ENCODE measurements at places on chromosomes 1 and 21.

- DNase-seq: no peak
These were observed 85.6 kb downstream of the RGS7 start for GRCh38 chr1:241271427-241271826.

GRCh38 chr1:84202126-84202525 lies 58.1 kb downstream of the PRKACB start:
- no peak for DNase-seq

- no peak for DNase-seq
These were observed 10.8 kb downstream of the SCNN1D start for GRCh38 chr1:1291023-1291528.

GRCh38 chr21:46052703-46053651 lies 44.9 kb upstream of the COL6A2 start:
- DNase-seq: peak; percentile 46

DNA sequence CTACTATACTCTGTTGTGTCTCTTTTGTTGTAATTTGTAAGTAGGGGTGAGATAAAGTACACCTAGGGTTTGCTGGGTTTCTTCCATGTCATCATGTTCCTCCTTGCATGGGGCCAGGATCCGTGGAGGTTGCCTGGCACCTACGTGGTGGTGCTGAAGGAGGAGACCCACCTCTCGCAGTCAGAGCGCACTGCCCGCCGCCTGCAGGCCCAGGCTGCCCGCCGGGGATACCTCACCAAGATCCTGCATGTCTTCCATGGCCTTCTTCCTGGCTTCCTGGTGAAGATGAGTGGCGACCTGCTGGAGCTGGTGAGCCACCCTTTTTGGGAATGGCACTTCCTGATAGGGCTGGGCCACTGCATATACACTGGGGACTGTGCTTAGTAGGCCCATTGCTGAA lies 4.4 kb downstream of the PCSK9 start:
- DNase-seq: no peak

DNA sequence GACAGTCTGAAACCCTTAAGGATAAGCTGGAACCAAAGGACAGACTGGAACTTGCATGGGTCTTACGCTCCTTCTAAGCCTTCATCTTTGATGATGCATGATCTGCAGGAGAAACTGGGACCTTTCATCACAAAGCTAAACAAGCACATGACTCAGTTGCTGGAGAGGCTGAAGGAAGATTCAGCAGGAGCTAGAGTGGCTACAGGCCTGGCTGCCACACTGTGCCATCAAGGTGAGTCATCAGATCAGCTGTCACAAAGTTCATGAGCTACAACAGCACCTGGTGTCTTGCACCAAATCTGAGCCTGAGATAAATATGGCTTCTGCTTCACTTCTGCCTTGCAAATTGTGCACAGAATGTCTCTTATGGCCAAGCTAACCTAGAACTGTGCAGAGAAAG lies 95.5 kb upstream of the MARK1 start:
- no peak for DNase-seq

- DNase-seq: no peak
These were observed 17.5 kb downstream of the RSPH1 start for GRCh38 chr21:42478504-42478903.

DNA sequence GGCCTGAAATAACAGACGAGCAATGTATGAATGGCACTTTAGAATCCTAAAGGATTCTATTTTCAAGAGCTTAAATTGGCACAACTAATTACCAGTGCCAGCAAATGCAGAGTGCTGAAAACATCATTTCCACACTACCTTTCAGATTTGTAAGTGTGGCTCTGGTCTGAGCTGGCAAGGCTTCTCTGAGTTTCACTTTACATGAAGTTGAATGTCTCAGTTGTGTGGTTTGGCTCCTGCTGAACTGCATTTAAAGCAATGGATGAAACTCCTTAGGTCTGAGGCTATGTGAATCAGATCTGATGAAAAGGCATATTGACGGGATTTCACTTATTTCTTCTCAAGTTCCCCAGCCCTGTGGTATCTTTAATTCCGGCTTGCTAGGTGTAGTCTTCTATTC lies 114.8 kb upstream of the PTGFR start:
- peak; percentile 68 for DNase-seq

DNA sequence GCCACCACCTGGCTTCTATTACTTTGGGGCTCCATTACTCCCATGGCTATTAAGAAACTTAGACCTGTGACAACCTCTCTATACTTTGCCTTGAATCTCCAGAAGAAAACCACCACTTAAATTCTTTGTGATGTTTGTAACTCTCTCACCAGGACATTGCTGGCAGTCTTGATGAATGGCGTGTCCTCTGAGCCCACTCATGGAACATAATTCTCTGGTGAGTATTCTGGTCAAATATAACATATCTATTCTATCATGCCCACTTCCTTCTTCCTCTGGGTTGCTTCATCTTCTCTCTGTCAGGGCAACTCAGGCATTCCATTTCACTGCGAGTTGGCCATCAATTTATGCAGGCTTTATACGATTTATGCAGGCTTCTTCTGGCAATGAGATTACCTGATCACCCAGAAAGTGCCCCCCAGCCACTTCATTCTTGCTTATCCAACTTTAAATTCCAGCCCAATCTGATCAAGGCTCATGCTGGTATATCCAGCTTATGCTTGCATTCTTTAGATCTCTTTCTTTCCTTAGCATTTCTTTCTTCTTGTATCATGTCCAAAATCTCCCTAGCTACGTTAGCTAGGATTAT lies 112.0 kb upstream of the CHRM3 start:
- DNase-seq: peak; percentile 41

- DNase-seq: peak; percentile 69
These were observed 214.5 kb downstream of the KCNT2 start for GRCh38 chr1:196393742-196394141.

GRCh38 chr1:93029317-93029716 lies 49.8 kb upstream of the MTF2 start:
- DNase-seq: no peak

DNA sequence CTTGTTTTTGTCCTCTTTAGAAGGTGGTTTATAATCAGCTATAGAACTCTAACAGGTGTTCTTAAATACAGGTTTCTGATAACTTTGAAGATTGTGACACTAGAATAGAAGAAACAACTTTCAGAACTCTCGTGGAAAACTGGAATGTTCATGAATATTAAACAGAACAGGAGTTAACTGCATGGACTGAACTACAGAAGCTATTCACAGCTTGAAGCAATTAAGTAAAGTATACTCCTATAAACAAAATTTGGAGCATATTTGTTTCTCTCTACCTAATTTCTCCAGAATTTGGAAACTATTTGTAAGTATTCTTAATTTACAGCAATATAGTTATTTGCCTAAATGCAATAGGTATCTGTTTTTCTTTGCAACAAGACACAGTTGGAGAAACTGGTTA lies 824.8 kb downstream of the ADGRL2 start:
- DNase-seq: peak; percentile 16

GRCh38 chr1:161260376-161261260 lies 2.1 kb downstream of the PCP4L1 start:
- no peak for DNase-seq

DNA sequence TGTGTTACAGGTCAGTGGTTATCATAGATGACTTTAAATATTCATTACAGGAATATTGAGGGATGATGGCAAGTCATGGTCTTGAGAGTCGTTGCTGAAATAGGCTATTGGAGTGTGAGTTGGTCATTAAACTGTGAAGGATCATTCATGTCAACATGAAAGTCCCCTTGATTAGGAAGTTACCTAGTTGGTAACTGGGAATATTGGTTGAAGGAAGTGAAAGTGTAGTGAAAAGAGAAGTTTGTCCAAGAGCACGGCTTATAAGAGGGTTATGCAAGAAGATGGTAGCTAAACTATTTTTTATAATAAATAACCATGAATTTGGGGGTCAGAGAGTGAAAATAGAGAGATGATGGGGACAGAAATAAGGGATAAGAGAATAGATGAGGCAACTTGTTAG lies 16.9 kb downstream of the CRB1 start:
- DNase-seq: no peak

DNA sequence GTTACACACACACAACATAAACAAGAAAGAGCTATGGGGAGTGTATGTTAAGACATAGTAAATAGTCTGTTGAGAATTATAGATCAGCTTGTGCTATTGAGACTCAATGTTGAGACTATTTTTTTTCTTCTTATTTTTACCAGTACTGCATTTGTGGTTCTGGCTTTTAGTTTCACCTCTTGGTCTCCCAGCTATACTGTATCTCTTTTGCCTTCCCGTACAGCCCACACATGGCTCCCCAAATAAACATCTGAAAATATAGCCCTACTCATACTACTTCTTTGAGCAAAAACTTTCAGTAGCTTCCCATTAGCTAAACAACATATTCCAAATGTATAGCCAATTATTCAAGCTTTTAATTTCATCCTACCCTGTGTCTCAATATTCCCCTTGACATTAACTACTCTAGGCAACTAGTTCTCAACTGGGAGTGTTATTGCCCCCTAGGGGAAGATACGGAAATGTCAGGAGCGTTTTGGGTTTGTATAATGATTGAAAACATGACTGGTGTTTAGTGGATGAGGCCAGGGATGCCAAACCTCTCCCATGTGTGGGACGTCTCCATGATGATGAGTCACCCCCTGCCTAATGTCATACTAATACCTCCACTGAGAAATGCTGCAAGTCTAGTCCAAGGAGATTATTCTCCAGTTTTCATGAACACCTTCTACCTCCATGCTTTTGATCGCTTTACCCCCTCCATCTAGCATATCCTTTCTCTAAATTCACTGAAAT lies 6.8 kb downstream of the RPE65 start:
- DNase-seq: peak; percentile 68

GRCh38 chr1:34898330-34898761 lies 31.1 kb downstream of the DLGAP3 start:
- DNase-seq: no peak

DNA sequence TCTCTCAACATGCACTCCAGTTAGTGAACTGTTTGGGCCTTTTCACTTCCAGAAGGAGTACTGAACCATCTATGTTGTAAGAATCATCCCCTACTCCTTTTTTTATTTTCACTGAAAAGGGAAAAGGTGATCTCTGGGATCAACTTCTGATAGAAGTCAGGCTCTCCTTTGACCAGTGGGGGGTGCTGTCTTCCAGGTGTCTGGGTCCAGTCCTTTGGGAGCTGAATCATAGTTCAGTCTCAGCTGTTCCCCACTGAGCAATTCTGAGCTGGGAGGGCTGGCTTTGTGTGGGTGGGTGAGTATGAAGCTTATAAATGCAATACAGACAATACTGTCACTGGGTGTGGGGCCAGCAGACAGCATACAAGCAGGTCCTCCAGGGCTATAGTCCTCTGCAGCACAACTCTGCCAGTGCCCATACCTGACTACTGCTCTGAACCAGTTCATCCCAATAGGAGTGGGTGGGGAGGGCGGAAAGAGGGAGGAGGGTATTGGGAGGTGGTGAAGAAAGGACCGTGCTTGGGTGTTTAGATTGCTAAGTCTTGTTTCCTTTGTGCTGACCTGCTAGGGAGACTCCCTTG lies 12.5 kb upstream of the SARS1 start:
- DNase-seq: peak; percentile 94

DNA sequence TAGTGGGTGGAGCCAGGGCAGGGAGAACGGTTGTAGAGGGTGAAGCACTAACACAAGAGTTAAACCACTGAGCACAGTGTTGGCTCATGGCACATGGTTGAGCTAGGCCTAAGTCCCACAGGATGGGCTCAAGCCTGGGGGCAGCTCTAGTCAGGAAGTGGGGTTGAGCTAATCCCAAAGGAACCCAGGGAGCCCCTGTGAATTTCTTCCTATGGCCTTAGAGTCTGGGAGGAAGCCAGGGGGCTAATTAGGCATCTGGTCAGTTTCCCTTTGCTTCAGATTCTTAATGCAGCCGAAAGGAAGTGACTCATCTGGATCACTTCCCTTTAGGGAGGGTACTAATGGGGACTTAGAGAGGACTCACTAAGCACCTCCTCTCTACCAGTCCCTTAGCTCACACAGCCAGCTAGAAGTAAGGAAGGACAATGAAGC lies 10.1 kb downstream of the CFAP45 start:
- DNase-seq: peak; percentile 92

GRCh38 chr1:111876631-111877030 lies 112.8 kb downstream of the KCND3 start:
- no peak for DNase-seq

GRCh38 chr1:186793582-186793927 lies 35.2 kb upstream of the PLA2G4A start:
- DNase-seq: no peak

DNA sequence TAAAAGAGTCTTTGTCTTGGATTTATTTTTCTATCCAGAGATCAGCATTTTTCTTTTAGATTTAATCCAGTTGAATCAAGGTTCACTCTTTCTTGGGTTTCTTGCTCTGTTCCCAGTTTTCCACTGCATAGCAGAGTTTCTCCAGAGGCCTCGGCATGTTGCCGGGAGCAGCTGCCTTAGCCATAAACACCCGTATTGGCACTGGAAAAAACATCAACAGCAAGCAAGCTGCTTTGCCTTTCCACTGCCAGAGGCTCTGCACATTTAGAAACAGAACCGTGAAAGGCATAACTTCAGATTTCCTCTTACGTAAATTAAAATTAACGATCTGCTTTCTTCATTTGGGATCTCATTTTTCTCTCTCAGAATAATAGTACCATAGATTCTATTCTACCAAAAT lies 181.8 kb upstream of the L1TD1 start:
- DNase-seq: no peak

- no peak for DNase-seq
These were observed 164.7 kb upstream of the CHRM3 start for GRCh38 chr1:239221656-239222055.

- DNase-seq: peak; percentile 30
These were observed 5.2 kb downstream of the FOXD3 start for GRCh38 chr1:63327417-63328054.

GRCh38 chr1:66438062-66438461 lies 95.9 kb upstream of the SGIP1 start:
- no peak for DNase-seq

DNA sequence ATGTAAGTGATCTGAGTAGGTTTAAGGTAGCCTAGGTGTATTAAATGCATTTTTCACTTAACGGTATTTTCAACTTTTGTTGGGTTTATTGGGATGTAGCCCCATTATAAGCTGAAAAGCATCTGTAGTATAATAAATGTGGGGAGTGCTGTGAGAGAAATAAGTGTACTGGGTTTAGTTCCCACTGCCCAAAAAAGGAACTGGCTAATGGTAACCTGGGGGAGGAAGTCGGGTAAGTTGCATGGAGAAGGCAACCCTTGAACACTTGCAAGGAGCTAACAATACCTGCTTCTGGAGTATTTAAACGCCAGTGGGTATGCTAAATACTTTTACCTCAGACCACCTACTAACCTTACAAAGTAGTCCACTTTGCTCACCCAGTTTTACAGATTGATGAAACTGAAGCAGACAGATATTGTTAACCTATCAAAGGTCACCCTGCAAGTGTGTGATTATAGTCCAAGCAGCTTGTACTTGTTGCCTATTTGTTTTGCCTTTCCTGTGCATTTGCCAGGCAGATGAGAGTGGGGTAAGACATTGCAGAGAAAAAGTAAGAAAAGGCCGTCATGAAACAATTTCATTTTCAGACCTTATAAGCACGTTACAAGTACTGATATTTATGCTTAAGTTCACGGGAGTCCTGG lies 7.6 kb upstream of the SHISA4 start:
- no peak for DNase-seq
